Stimulated activated CD4-positive, alpha-beta T cell treated with anti-CD3 and anti-CD28 coated beads, Interleukin-1b, Interleukin-23, amount 100 ng/mL, for 1 hour (primary cell): ENCODE measurements at places on chromosomes 13 and 19.

DNA sequence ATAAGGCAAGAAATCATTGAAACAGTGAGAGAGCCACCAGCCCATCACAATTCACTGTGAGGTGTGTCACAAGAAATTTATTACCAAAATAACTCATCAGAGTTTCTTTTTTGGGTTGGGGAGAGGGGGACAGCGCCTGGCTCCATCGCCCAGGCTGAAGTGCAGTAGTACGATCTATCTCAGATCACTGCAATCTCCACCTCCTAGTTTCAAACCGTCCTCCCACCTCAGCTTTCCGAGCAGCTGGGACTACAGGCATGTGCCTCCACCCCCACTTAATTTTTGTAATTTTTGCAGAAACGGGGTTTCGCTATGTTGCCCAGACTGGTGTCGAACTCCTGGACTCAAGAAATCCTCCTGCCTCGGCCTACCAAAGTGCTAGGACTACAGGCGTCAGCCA lies 3.6 kb downstream of the IFNL1 start:
- DNase-seq, result no peak

GRCh38 chr13:74646091-74646490 lies 511.9 kb upstream of the KLF12 start:
- no peak for DNase-seq

DNA sequence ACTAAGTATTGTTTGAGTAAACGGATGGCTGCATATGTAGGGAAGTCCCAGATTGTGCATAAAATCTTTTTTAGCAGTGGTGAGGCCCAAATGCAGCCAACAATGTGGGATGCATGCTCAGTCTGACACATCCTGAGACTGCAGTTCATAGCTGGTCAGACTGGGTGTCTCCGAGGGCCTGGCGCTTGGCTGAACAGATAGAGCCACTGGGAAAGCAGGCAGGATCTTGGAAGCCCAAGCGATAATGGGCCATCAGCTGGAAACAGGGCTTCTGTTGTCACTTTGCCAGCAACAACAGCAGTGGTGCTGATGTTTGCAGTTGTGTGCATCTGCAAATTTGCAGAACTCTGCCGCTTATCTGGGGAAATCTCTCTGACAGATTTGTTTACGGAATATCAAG lies 36.1 kb downstream of the MTUS2 start:
- DNase-seq, result no peak

GRCh38 chr19:22634450-22634827 lies 315 bp downstream of the ZNF492 start:
- DNase-seq, result no peak

GRCh38 chr13:99269627-99270241 lies 11.6 kb upstream of the GPR18 start:
- no peak for DNase-seq

- DNase-seq, result no peak
Observed at GRCh38 chr19:40322951-40323615, 25.1 kb downstream of the C19orf47 start.
